ENCODE measurements at places on chromosomes 4 and X.

DNA sequence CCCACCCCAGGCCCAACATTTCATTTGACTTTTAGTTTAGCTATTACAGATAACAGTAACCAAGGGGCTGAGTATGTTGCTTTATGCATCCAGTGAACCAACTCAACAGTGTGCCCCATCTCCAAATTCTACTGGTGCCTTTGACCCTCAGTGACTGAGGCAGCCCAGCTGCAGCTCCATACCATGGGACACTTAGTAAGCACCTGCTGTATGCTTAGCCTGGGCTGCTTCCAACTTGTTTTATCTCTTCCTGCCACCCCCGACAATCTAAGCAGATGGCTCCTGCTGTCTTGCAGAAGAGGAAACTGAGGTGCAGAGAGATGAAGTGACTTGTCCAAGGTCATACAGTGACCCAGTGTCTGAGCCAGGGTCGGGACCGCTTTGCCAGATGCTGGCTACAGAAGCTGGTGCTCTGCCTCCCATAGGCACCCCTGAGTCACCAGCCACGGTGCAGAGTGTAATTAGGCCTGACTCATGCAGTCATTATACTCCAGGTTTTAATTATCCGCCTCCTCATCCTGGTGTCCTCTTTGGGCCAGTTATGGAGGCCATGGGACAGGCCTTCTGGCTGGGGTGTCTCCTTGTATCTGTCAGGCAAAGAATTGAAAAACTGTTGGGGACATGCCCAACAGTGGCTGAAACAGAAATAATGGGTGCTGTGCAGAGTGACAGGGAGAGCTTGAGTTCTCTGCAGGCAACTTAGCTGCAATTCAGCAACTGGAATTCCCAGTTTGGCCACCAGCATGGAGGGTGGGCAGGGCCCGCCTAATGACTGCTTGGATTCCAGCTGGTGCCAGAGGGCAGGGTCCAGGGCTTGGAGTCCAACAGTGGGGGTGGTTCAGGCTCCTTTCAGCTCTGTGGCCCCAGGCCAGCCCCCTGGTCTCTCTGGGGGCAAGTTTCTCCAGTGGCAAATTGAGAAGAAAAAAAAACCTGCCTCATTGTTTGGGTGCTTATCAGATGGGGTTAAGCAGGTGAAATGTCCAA lies 8.2 kb upstream of the GPR78 start:
- H3K4me3 ChIP-seq: no peak overlapping the region
- H3K36me3 ChIP-seq: no peaks in the 10 kb centered on the region
- no peak for DNase-seq
- H3K4me1 ChIP-seq: no peaks in the 10 kb centered on the region
- H3K27me3 ChIP-seq: no peaks in the 10 kb centered on the region

- no peak overlapping the region for H3K27ac ChIP-seq
- no peaks in the 10 kb centered on the region for H3K4me1 ChIP-seq
- H3K4me3 ChIP-seq: no peak overlapping the region
- DNase-seq: no peak
- H3K27me3 ChIP-seq: no peaks in the 10 kb centered on the region
Observed at GRCh38 chr4:90486346-90486745, 359.2 kb downstream of the CCSER1 start.

DNA sequence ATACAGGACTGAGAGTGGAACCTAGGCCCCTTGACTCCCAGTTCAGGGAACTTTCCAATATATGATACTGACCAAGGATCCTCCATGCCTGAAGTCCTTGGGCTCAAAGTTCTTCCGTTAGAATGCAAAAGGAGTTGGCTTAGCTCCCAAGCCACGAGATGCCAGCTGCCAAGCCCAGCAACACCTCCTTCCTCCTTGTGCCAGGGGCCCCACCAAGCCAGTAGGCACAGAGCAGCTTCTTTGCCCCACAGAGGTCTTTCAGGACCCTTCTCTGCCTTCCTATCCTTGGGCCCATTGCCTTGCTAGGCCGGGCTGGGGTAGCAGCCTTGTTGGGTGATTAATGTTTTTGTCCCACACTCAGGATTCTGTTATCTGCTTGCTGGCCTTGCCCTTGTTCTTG lies 105.6 kb downstream of the EFNB1 start:
- no peaks in the 10 kb centered on the region for H3K27me3 ChIP-seq
- H3K4me3 ChIP-seq: no peak overlapping the region
- H3K4me1 ChIP-seq: peaks cover 17% of the 10 kb centered on the region
- H3K27ac ChIP-seq: no peak overlapping the region

- no peak overlapping the region for H3K4me3 ChIP-seq
- no peak overlapping the region for H3K27ac ChIP-seq
- H3K36me3 ChIP-seq: no peaks in the 10 kb centered on the region
- H3K4me1 ChIP-seq: no peaks in the 10 kb centered on the region
Observed at GRCh38 chrX:46838486-46838870, 1.6 kb downstream of the RP2 start.

GRCh38 chr4:128288689-128289106 lies 1.1 kb upstream of the PGRMC2 start:
- peak overlapping the region; percentile 88 for H3K4me3 ChIP-seq
- DNase-seq: peak; percentile 31
- H3K27me3 ChIP-seq: no peaks in the 10 kb centered on the region
- H3K36me3 ChIP-seq: no peaks in the 10 kb centered on the region
- peak overlapping the region; percentile 97 for H3K27ac ChIP-seq
- peaks cover 30% of the 10 kb centered on the region for H3K4me1 ChIP-seq

DNA sequence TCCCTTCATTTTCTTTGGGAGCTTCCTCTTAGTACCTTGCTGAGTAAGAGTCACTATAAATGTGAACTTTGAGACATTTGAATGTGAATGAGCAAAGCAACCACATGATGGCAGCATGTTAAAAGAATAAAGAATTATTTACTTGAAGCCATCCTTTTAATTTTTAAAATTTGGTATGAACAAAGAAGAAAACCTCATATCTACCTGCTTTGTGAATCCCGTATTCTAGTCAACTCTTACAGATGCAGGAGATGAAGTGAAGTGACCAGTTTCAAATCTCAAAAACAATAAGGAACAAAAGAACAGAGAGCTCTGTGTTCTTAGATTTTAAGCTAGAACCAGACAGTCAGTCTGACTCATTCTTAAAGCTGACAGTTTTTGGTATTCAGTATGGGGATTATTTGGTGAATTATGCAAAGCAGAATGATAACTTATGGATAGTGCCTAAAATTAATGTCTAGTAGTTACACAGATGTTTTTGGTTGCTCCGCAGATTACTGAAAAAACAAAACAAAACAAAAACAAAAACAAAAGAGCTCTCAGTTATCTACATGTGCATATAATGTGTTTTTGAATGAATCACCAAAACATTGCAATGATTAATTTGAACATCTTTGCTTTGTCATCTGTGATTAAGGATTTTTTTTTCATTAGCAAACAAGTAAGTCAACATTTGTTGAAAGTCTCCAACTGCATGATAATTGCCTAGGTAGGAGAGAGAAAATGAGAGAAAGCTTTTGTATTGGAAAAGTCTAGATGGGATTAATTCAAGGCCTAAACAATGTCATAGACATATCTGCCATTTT lies 48.2 kb upstream of the H2AZ1 start:
- no peaks in the 10 kb centered on the region for H3K4me1 ChIP-seq
- H3K27me3 ChIP-seq: no peaks in the 10 kb centered on the region
- H3K36me3 ChIP-seq: no peaks in the 10 kb centered on the region
- H3K27ac ChIP-seq: no peak overlapping the region
- H3K4me3 ChIP-seq: no peak overlapping the region
- no peak for DNase-seq

- no peaks in the 10 kb centered on the region for H3K4me1 ChIP-seq
- H3K36me3 ChIP-seq: no peaks in the 10 kb centered on the region
- H3K4me3 ChIP-seq: no peak overlapping the region
- no peak for DNase-seq
- H3K27ac ChIP-seq: no peak overlapping the region
Observed at GRCh38 chr4:121789960-121790829, 10.9 kb upstream of the EXOSC9 start.

Data from adrenal gland (tissue), 19 donors.